ENCODE measurements at places on chromosomes 4 and X.

- no peak for DNase-seq
These were observed 33.2 kb upstream of the EDA2R start for GRCh38 chrX:66672106-66672505.

- DNase-seq: no peak
These were observed 207.4 kb upstream of the MAOA start for GRCh38 chrX:43448688-43449087.

DNA sequence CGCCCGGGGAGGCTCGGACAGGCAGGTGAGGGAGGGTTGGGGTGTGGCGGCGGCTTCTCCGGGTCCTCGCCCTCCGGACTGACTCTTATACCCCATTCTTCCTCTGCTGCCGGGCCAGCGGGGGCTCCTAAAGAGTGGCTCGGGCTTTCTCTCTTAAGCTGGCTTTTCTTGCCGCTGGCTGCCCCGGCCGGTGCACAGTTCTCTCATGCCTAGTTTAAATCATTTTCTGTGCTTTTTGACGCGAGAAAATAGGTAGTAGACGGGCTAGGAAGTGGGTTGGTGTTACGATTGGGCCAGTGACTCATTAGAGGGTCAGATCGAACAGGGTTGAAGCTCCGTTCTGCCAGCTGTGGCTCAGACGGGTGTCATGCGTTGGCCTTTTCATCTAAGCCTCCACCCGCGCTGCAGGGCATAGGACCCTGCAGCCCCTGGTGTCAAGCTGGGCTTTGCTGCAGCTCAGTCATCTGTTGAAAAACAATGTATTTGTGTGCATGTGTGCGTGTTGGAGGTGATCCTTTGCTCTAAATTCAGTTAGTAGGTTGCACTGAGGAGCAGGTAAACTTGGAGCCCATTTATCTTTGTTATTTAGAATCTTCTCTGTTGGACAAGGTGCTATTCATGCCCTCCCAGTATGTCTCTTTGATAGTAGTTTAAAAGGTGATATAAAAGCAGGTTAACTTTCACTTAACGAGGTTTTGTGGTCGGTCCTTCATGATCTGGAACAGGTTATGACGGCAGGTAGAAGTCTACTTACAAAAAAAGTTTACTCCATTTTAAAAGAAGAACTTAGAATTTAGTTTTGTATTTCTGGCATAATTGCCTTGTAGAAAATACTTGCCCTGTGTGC, 802 bp downstream of the BMP2K start:
- DNase-seq: peak; percentile 56

- no peak for DNase-seq
These were observed 7.6 kb downstream of the AGA start for GRCh38 chr4:177434667-177435066.

- no peak for DNase-seq
These were observed 32.0 kb downstream of the REELD1 start for GRCh38 chr4:146246381-146246780.

All from MV-4-11 (cell line).